ENCODE measurements at places on chromosomes 7 and 10.

- DNase-seq = no peak
Measured at GRCh38 chr10:109317746-109318366, 605.5 kb downstream of the XPNPEP1 start.

GRCh38 chr7:98107313-98107721 is 655 bp downstream of the LMTK2 start:
- no peak for DNase-seq

DNA sequence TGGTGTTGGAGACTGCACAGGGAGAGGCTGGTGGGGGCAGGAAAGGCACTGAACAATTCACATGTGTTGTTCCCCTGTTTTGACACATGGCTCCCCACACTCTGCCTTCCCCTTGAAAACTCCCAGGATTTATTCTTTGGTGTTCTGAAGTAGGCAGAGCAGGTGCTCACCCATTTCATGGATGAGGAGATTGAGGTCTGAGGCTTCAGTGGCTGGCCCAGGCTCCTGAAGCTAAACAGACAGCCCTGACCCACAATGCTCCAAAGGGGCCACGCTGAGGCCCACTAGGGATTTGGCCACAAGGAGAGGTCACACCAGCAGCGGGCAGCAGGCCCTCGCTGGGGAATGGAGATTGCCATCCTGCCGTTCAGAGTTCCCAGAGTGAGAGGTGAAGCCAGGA is 157.6 kb downstream of the SH3PXD2A start:
- no peak for DNase-seq

- no peak for DNase-seq
Measured at GRCh38 chr10:113522460-113522859, 30.4 kb upstream of the HABP2 start.

- DNase-seq = no peak
Measured at GRCh38 chr7:18350678-18351077, 144.9 kb upstream of the HDAC9 start.

- DNase-seq = no peak
Measured at GRCh38 chr10:43360086-43360485, 11.3 kb upstream of the FXYD4 start.

DNA sequence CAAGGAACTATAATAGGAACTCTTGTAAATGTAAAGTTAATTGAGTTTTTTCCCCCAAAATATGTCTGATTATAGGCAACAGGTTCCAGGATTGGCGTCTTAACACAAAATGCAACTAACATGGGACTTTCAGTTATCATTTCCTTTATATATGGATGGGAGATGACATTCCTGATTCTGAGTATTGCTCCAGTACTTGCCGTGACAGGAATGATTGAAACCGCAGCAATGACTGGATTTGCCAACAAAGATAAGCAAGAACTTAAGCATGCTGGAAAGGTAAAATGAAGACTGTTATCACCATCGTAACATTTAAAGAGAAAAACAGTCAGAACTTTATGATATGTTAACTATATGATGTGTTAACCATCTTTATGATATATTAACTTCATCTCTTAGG is 63.7 kb downstream of the SP8 start:
- DNase-seq = no peak

GRCh38 chr10:32851301-32851700 is 106.7 kb downstream of the ITGB1 start:
- DNase-seq = no peak

GRCh38 chr10:104281694-104282093 is 12.7 kb downstream of the GSTO2 start:
- DNase-seq = no peak

GRCh38 chr7:129914536-129915272 is 38.1 kb downstream of the UBE2H start:
- no peak for DNase-seq

DNA sequence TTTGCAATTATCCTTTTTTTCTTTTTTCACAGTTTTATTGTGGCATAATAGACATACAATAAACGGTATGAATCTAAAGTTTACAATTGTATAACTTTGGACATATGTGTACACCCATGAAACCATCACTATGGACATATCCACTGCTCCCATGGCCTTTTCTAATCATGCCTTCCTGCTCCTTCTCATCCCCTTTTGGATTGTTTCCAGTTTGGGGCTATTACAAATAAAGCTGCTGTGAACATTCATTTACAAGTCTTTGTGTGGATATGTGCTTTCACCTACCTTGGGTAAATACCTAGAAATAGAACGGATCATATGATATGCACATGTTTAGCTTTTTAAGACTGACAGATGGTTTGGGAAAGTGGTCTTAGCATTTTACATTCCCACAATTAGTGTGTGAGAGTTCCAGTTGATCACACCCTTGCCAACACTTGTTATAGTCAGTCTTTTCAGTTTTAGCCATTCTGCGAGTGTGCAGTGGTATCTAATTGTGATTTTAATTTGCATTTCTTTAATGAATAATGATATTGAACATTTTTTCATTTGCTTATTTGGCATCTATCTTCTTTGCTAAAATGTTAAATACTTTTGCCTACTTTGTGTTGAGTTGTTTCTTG is 120.9 kb upstream of the KAT6B start:
- no peak for DNase-seq

Data from fibroblast of skin of scalp (primary cell).